Stimulated activated CD4-positive, alpha-beta T cell treated with anti-CD3 and anti-CD28 coated beads, Interleukin-2, amount 100 ng/mL, for 24 hours (primary cell): ENCODE measurements at places on chromosomes 7 and 10.

GRCh38 chr10:27245836-27246235 is 5.2 kb upstream of the ACBD5 start:
- no peak for DNase-seq

- DNase-seq, result no peak
Observed at GRCh38 chr7:140330128-140330527, 68.2 kb downstream of the SLC37A3 start.

- DNase-seq, result no peak
Observed at GRCh38 chr10:30853066-30853465, 178.6 kb downstream of the ZNF438 start.

DNA sequence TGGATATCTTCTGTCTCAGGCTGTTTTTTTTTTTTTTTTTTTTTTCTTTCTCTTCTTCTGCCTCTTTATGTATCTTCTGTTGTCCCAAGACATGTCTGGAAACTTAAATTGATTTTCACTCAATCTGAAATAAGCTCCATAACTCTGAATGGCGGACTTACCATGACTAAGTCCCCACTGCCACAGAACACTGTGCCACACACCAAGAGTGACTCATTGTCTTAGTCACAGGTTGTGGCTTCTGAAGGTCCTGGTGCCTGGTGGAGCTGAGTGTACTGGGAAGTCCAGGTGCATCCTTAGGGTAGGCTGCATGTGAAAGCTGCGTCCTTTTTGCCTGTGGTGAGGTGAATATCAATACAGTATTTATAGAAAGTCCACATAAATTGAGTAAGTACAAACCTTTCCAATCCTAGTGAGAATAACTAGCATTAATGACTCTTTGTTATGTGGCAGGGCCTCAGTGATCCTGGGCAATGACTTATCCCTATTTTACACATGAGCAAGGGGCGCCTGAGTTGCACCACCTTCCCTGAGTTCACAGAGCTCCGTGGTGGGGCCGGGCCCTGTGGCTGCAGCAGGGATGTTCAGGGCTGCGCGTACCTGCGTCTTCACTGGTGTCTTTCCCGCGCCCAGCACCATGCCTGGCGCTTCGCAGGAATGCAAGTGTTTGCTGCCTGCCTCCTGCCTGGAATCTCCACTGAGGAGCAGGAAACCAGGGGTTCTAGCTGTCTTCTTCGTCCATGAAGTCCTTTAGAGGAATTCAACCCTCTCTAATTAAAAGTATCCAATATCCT is 4.3 kb downstream of the PFKP start:
- DNase-seq, result peak; percentile 51

DNA sequence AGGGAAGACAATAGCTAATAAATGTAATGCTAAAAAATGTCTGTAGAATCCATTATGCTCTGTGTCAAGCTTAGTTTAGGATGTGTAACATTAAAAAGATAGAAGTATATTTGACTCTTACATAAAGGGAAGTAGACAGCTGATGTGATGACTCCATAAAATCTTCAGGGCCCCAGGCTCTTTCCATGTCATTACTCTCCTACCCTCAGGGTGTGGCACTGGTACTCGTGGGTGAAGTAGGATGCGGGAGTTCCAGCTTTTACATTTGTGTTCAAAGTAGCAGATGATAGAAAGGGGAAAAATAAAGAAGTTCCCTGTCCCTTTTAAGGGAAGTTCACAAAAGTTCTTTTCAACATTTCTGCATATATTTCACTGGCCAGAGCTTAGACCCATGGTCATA is 157.1 kb downstream of the TSPAN12 start:
- DNase-seq, result no peak

- no peak for DNase-seq
Observed at GRCh38 chr10:85961073-85961472, 405.5 kb downstream of the GRID1 start.
